Activated T-helper 1 cell treated with anti-CD3 and anti-CD28 coated beads, Interleukin-2, amount 50 U/mL, for 16 hours (primary cell): ENCODE measurements at places on chromosomes 13 and 19.

- no peak for DNase-seq
Observed at GRCh38 chr13:104785952-104786351, 1719.7 kb upstream of the SLC10A2 start.

DNA sequence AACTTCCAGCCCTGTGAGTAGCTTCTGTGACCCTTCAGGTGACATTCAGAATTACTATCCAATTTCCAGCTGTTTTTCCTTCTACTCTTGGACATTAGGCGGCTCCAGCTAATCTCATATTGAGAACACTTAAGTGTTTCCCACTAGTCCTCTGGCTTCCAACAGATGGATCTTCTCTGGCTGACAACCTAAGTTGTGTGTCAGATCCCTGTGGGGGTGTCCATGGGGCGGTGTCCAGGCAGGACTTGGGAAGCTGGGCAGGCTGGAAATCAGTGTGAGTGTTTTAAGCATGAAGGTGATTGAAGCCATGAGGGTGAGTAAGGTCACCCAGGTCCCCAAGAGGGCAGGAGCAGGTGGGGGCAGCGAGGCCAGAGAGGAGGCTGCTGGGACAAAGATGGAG, 10.1 kb downstream of the CNOT3 start:
- no peak for DNase-seq

GRCh38 chr19:44072543-44073401, 813 bp downstream of the ZNF284 start:
- DNase-seq = no peak

GRCh38 chr19:35693835-35694599, 10.3 kb upstream of the ZBTB32 start:
- peak; percentile 80 for DNase-seq

DNA sequence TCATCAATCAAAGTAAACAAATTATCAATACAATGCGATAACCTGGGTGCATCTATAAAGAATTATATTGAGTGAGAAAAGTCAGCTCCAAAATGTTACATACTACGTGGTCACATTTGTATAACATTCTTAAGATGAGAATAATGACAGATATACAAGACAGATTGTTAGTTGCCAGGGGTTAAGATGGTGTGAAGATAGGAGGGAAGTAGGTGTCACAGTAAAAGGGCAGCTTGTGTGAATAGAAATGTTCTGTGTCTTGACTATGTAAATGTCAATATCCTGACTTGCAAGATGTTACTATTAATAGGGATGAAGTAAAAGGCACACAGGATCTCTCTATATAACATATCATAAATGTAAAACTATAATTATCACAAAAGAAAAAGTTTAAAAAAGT, 611.2 kb upstream of the SPRY2 start:
- DNase-seq = no peak

GRCh38 chr19:2798733-2799132, 13.4 kb downstream of the THOP1 start:
- no peak for DNase-seq

DNA sequence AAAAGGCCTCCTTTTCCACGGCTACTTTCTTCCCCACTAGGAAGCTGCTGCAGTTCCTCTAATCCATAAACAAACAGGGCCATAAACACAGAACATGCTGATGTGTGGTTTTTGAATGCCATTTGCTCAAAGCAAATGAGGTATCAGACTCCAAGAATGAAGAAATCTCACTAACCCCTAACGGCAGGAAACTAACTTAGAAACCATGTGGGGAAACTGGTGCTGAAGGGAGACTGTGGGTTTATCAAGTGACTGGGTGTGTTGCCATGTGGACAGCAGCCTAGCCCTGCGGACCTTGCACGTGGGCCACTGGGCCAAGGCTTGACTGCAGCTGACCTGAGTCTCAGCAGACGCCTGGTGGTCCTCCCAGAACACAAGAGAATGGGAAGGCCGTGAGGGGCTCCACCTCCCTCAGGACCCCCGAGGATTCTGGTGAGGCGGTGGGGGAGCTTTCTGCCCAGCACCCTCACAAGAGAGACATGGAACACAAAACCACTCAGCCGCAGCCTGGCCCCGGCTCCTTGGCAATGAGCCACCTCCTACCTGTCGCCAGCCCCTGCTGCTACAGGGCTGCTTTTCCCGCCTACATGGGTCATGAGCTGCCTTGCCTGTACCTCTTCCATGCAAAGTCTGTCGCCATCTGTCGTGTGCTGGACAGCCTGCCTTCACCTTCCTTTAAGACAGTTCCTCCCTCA, 10.6 kb downstream of the SLC15A1 start:
- no peak for DNase-seq

- no peak for DNase-seq
Observed at GRCh38 chr13:37918751-37919150, 49.2 kb upstream of the TRPC4 start.

- DNase-seq = no peak
Observed at GRCh38 chr19:29211562-29212355, 1.2 kb downstream of the UQCRFS1 start.
